Hindlimb muscle (tissue), 1 donor: ENCODE measurements at places on chromosomes 2 and 18. TPM values are rescaled to one million over a fixed set of nuclear protein-coding genes. Genes with fewer than 3 reads are reported as not detected.

The NMUR1 gene
- polyA plus RNA-seq, result 0.37 TPM

The CYRIA gene
- 4.3 TPM for polyA plus RNA-seq

The STK16 gene
- polyA plus RNA-seq, result 17.6 TPM

The CD8A gene
- 0.10 TPM for polyA plus RNA-seq
